Stimulated activated CD8-positive, alpha-beta memory T cell treated with anti-CD3 and anti-CD28 coated beads, Interleukin-4, amount 100 ng/mL, for 1 hour (primary cell): ENCODE measurements at places on chromosomes 6 and 20.

- no peak for DNase-seq
These were observed 484.0 kb upstream of the SOX4 start for GRCh38 chr6:21109391-21110178.

DNA sequence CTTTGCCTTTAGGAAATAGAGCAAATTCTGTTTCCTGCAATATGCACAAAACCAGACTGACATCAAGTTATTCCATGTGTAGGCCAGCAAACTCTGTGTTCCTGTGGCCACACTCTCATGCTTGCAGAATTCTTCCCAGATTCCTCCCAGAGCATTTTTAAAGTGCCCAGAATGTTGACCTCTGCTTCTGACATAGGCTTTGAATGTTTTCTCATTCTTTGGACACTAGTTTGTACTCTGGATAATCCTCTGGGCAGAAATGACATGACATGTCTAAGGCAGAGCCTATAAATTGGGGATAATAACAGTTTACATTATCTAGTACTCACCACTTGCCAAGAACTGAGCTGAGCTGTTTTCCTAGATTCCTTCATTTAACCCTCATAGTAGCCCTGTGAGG, 9.2 kb upstream of the EFHC1 start:
- no peak for DNase-seq

GRCh38 chr6:130655586-130655985, 171.6 kb upstream of the SMLR1 start:
- no peak for DNase-seq

DNA sequence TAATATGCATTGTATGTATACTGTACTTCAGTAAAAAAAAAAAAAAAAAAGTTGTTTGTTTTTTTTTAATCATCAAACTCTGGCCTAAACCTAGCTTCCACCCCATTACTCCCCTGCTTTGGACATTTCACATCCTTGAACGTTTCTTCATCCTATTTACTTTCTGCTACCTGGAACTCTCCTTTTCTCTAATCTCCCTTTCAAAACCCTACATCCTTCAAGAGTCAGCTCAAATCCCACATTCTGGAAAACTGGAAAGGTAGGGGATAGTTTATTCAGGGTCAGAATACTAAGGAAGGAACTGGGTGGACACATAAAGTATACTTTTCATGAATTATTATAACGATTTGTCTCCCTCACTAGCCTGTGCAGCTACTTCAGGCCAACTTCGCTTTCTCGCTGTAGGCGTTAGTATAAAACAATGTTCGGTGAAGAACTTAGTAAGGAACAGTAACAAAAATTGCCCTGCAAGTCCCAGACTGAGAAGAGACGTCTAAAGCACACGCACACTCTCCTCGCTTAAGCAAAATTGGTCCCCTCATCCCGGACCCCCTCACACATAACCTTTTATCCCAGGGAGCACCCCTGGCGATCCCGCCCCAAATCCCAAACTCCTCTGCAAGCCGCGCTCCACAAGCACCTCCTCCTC, 775 bp downstream of the PIGU start:
- no peak for DNase-seq

- DNase-seq = no peak
These were observed 67.4 kb downstream of the MOXD1 start for GRCh38 chr6:132333639-132334520.

GRCh38 chr6:38720295-38720694, 5.2 kb downstream of the DNAH8 start:
- DNase-seq = no peak

DNA sequence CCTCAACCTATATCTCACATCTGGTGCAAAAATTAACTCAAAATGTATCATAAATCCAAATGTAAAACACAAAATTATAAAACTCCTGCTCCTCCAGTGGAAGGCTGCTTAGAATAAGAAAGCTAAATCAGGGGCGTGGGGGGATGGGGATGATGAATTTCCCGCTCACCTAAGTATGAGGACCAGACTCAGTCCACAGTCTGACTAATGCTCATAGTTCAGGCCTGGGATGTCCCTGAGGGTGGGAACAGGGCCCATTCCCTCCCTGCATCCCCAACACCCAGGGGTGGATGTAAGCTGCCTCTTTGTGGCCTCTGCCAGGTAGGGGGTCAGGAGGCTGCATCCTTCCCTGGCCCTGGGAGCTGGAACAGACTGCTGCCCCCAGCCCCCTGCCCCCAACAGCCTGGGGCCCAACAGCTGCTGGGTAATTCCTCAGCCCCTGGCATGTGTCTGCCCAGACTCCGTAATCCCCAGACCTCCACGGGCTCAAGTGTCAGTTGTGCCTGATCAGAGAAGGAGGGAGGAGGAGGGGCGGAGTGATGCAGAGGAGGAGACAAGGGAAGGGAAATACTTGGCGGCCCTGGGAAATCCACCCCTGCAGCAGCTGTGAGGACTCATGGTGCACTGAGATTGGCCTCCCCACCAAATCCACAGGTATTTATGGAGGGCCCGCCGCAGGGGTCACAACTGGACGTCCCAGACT, 224.5 kb downstream of the PREX1 start:
- no peak for DNase-seq

DNA sequence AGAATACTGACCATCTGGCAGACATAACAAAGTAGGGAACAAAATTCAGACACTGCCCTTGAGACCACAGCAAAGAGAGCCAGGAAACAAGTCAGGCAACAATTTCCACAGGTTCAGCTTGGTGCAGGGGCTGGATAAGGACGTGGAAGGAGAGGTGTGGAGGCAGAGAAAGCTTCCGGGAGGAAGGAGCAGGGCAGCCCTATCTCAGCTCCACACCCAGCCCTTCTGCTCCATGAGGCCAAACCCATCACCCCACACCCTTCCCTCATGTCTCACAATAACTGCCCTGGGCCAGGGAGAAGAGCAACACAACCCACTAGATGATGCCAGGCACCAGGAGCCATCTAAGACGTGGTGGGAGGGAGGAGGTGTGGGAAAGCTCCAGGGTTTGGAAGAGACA, 5.8 kb downstream of the SNHG17 start:
- DNase-seq = no peak

- no peak for DNase-seq
These were observed 73.9 kb downstream of the UBR2 start for GRCh38 chr6:42637681-42638080.

DNA sequence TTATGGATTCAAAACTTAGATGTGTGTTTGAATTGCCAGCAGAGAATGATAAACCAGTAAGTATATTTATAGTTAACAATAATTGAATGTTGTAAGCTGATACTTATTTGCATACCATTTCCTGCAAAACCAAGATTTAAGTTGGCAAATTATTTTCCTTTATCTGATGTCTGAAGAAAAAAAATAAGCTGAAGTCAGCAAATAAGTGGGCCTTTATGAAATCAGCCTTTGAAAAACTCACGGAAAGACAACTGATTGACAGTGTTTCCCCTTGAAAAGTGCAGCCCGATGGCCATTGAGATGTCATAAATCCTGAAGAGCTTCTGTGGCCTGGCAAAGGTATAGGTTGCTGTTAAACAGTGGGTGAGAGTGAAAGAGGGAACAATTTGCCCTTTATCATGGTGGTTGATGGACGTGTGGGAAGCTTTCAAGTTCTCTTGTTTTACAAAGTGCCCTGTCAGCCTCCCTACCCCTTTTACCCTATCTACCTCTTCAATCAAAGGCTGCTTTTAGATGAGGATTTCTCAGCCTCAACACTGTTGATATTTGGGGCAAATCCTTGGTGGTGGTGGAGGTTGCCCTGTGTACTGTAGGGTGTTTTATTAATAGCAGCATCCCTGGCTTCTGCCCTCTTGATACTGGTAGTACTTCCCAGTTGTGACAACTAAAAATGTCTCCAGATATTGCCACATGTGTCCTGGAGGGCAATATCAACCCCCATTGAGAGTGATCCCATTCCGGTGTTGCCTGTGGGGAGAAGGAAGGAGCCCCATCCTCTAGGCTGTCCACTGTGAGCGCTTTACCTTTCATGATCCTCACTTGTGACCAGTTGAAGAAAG, 50.2 kb downstream of the VAPB start:
- no peak for DNase-seq

- DNase-seq = no peak
These were observed 51.9 kb upstream of the NFATC2 start for GRCh38 chr20:51594236-51595057.

GRCh38 chr6:13851330-13851729, 37.0 kb upstream of the MCUR1 start:
- DNase-seq = no peak

DNA sequence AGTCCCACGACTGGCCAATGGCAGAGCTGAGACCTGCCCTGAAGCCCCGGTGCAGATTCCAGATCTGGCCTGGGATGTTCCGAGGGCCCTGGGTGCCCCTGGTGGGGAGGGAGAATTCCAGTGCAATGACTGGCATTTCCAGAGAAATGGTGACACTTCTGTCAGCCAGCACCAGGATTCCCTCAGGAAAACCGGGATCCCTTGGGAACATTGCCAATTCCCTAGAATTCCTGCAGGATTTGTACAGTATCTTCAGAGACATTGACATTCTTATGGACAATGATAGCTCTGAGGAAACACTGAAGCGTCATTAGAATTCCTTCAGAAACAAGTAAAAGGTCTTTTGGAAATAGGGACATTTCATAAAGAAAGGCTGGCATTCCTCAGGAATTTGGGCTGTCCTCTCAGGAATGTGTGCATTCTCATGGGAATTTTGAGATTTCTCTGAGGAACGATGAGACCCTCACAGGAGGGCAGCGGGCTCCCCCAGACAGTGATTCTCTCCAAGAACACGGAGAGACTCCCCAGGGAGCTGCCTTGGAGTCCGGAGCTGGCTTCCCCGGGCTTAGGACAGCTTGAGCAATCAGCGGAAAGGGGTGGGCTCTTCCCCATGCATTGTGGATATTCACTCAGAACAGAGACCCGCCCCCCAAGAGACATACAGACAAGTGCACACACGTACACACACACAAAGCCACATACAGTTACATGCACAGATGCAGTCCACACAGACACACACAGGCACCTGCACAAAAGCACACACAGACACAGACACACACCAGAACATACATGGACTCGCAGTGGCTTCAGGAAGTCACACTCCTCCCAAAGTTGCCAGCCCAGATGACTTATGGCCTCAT, 35.2 kb upstream of the BPIFA2 start:
- DNase-seq = no peak

DNA sequence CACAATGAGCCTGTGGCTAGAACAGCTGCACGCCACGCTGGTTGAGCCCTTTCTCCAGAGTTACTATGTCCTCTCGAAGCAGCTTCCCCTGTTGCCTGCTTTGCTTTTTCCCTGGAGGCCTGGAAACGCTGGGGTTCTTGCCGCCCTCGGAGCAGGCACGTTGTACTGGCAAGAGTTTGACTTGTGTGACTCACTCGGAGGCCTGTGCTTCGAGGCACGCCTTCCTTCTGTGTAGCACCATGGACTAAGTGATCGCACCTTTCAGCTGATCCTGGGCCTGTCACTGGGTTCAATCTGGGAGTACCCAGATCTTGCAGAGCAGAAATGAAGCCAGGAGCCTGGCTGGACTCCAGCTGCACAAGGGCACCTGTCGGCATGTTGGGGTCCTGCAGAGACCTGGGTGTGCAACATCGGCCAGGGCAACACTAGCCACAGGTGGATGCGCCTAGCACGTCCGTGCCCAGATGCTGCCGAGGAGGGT, 5.2 kb downstream of the INSM1 start:
- DNase-seq = no peak

GRCh38 chr6:50056242-50056641, 6.5 kb upstream of the DEFB112 start:
- DNase-seq = no peak

- DNase-seq = no peak
These were observed 16.1 kb downstream of the PLA2G7 start for GRCh38 chr6:46719099-46719498.
